ENCODE measurements at places on chromosomes 6 and 20. TPM values are rescaled to one million over a fixed set of nuclear protein-coding genes. Genes with fewer than 3 reads are reported as not detected.

- no peak overlapping the region for H3K27ac ChIP-seq
- no peak overlapping the region for H3K4me3 ChIP-seq
- no peak for DNase-seq
- no peaks in the 10 kb centered on the region for H3K36me3 ChIP-seq
- no peaks in the 10 kb centered on the region for H3K27me3 ChIP-seq
Measured at GRCh38 chr6:170403451-170403850, 96.9 kb downstream of the FAM120B start.

GRCh38 chr6:27866357-27867050, 45.7 kb downstream of the OR2B2 start:
- H3K36me3 ChIP-seq, result no peaks in the 10 kb centered on the region
- no peak for DNase-seq
- H3K27me3 ChIP-seq, result no peaks in the 10 kb centered on the region
- peaks cover 35% of the 10 kb centered on the region for H3K4me1 ChIP-seq

Gene NDRG3
- 9.2 TPM for total RNA-seq

Gene EFCAB8
- not detected for total RNA-seq

- H3K36me3 ChIP-seq, result no peaks in the 10 kb centered on the region
- peak; percentile 82 for DNase-seq
- peaks cover 30% of the 10 kb centered on the region for H3K4me1 ChIP-seq
- peak overlapping the region; percentile 64 for H3K27ac ChIP-seq
- H3K27me3 ChIP-seq, result no peaks in the 10 kb centered on the region
Measured at GRCh38 chr6:39339868-39340550, 17.5 kb upstream of the KCNK16 start.

DNA sequence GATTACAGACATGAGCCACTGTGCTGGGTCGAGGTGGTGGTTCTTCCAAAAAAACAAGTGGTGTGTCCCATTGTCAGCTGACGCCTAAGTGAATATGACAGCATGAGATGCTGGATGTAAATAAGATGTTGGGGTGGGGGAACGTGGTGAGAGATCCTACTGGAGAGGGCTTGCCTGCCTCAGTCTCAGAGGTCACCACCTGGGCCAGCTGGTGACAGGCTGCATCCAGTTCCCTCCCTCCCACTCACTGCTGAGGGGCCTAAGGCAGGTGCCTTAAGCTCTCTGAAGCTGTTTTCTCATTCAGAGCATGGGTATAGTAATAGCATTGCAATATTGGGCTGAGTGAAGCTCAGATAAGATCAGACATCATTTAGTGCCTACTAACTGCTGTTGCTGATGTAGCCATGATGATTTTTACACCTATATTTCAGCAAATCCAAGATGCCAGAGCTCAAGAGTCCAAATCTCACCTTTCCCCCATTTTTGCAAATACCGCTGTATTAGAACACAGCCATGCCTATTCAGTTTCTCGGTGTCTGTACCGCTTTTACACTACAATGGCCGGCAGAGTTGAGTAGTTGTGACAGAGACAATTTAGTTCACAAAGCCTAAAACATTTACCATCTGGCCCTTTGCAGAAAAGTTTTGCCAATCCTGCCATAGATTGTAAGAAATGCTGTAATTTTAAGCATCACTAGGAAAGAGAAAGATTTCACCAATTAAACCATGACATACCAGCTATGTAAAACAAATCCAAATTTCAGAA, 171.3 kb downstream of the ANKRD60 start:
- no peaks in the 10 kb centered on the region for H3K4me1 ChIP-seq
- no peaks in the 10 kb centered on the region for H3K36me3 ChIP-seq
- no peaks in the 10 kb centered on the region for H3K27me3 ChIP-seq
- H3K27ac ChIP-seq, result no peak overlapping the region
- H3K4me3 ChIP-seq, result no peak overlapping the region
- no peak for DNase-seq

- no peak for DNase-seq
- no peaks in the 10 kb centered on the region for H3K36me3 ChIP-seq
- H3K27me3 ChIP-seq, result no peaks in the 10 kb centered on the region
- no peak overlapping the region for H3K27ac ChIP-seq
- no peaks in the 10 kb centered on the region for H3K4me1 ChIP-seq
Measured at GRCh38 chr6:20441921-20442320, 40.2 kb downstream of the E2F3 start.

Gene LZTS3
- total RNA-seq, result 38.4 TPM

Gene SEMG1
- not detected for total RNA-seq

Gene FAM83D
- total RNA-seq, result not detected

GRCh38 chr20:21554376-21554890, 40.6 kb upstream of the NKX2-2 start:
- H3K27me3 ChIP-seq, result no peaks in the 10 kb centered on the region
- H3K36me3 ChIP-seq, result no peaks in the 10 kb centered on the region
- no peak overlapping the region for H3K27ac ChIP-seq
- no peak overlapping the region for H3K4me3 ChIP-seq
- DNase-seq, result no peak

Gene BPIFA1
- total RNA-seq, result not detected

- no peaks in the 10 kb centered on the region for H3K36me3 ChIP-seq
- H3K27me3 ChIP-seq, result no peaks in the 10 kb centered on the region
- H3K27ac ChIP-seq, result peak overlapping the region; percentile 98
- H3K4me1 ChIP-seq, result peaks cover 37% of the 10 kb centered on the region
- DNase-seq, result peak; percentile 61
- H3K4me3 ChIP-seq, result peak overlapping the region; percentile 95
Measured at GRCh38 chr6:34696189-34696738, 303 bp downstream of the ILRUN start.

DNA sequence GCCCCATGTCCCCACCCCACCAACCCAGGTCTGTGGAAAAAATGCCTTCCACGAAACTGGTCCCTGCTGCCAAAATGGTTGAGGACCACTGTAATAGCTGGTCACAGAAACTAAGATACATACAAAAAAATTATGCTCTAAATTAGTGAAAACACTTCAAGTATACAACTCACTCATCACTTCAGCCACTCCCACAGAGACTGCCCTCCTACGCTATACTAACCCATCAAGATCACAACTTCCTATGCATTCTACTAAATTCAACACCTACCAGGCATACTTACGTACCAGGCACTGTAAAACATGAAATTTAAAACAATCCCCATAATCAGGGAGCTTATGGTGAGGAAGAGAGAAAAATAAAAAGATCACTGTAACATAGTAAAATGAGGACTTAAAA, 22.9 kb downstream of the RUNX2 start:
- H3K27ac ChIP-seq, result no peak overlapping the region
- no peak for DNase-seq
- H3K27me3 ChIP-seq, result no peaks in the 10 kb centered on the region
- H3K36me3 ChIP-seq, result no peaks in the 10 kb centered on the region
- no peaks in the 10 kb centered on the region for H3K4me1 ChIP-seq

- no peak overlapping the region for H3K27ac ChIP-seq
- peaks cover 5% of the 10 kb centered on the region for H3K36me3 ChIP-seq
- no peaks in the 10 kb centered on the region for H3K27me3 ChIP-seq
- H3K4me3 ChIP-seq, result no peak overlapping the region
Measured at GRCh38 chr6:124967444-124967843, 5.2 kb downstream of the RNF217 start.

- peaks cover 5% of the 10 kb centered on the region for H3K4me1 ChIP-seq
- no peak overlapping the region for H3K4me3 ChIP-seq
- H3K36me3 ChIP-seq, result no peaks in the 10 kb centered on the region
- H3K27ac ChIP-seq, result no peak overlapping the region
- DNase-seq, result no peak
Measured at GRCh38 chr6:117477988-117478852, 4.3 kb upstream of the DCBLD1 start.

Gene MCM9
- 9.9 TPM for total RNA-seq

GRCh38 chr20:3407040-3407770, at the start of gene DNAAF9:
DNAAF9 (minus strand) TSS chr20:3407669; CDS start chr20:3407557, 112 bp downstream.
- peak; percentile 55 for DNase-seq
- peak within 1 kb of the TSS; percentile 83 for H3K4me3 ChIP-seq
- peak within 1 kb of the TSS; percentile 89 for H3K27ac ChIP-seq
- no peaks in the 10 kb centered on the region for H3K36me3 ChIP-seq

Gene TSHZ2
- total RNA-seq, result 9.6 TPM

DNA sequence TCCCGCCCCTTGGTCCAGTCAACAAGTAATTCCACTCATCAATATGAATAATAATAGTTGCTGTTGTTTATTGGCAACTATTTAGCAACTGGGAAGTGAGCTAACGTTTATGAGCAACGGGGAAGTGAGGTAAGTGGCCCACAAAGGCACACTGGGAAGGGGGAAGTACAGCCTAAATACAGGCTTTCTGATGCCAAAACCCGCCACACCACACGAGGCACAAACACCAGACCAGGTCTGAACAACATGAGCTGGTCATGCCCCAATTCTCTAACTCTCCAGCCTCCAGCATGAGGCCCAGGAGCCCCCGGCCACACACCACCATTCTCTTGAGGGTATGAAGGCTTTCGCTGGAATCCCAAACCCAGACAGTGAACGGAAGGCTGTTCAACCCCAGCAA, 50.8 kb downstream of the PREX1 start:
- no peaks in the 10 kb centered on the region for H3K27me3 ChIP-seq
- no peaks in the 10 kb centered on the region for H3K36me3 ChIP-seq
- DNase-seq, result no peak
- H3K27ac ChIP-seq, result no peak overlapping the region

DNA sequence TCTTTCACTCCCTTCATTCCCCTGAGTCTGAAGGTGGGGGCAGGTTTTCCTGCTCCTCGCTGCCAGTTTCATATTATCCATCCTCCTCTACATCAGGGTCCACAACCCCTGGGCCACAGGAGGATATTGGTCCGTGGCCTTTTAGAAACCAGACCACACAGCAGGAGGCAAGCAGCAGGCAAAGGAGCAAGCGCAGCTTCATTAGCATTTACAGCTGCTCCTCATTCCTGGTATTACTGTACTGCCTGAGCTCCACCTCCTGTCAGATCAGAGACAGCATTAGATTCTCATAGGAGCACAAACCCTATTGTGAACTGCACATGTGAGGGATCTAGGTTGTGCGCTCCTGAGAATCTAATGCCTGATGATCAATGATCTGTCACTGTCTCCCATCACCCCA, 380.3 kb downstream of the ARHGAP18 start:
- H3K27ac ChIP-seq, result no peak overlapping the region
- no peaks in the 10 kb centered on the region for H3K36me3 ChIP-seq
- H3K4me3 ChIP-seq, result no peak overlapping the region
- H3K4me1 ChIP-seq, result no peaks in the 10 kb centered on the region
- H3K27me3 ChIP-seq, result no peaks in the 10 kb centered on the region

DNA sequence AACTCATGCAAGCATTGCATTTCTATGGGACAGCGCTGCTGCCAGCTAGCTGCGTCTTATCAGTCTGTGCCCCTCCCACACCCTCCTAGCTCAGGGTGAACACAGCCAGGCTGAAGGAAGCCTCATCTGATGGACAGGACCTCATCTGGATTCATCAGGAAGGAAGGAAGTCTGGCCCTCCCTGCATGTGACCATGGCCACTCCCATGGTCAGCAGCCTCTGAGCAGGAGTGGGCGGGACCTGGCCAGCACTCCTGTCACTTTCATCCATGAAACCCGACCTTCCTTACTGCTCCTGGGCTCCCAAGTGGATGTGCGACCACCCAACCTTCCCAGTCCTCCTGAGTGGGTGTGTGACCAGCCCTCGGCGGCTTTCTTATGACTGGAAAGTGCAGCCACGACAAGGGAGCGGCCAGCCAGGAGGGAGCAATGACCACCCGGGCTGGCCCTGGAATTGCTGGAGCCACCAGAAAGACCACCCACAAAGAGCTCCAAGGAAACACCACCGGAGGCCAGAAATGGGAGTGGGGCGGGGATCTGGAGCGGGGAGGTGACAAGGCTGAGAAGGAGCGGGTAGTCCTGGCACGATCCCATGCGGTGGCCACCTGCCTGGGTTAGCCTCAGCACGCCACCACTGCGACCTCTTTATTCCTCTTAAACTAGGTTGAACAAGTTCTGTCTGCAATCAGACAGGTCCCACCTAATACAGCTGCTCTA, 241.2 kb downstream of the TTLL2 start:
- H3K4me1 ChIP-seq, result peaks cover 8% of the 10 kb centered on the region
- no peak overlapping the region for H3K4me3 ChIP-seq
- DNase-seq, result no peak
- no peaks in the 10 kb centered on the region for H3K27me3 ChIP-seq
- H3K36me3 ChIP-seq, result no peaks in the 10 kb centered on the region

GRCh38 chr20:54084727-54085388, 14.5 kb upstream of the BCAS1 start:
- H3K27ac ChIP-seq, result no peak overlapping the region
- no peaks in the 10 kb centered on the region for H3K4me1 ChIP-seq
- no peak overlapping the region for H3K4me3 ChIP-seq

DNA sequence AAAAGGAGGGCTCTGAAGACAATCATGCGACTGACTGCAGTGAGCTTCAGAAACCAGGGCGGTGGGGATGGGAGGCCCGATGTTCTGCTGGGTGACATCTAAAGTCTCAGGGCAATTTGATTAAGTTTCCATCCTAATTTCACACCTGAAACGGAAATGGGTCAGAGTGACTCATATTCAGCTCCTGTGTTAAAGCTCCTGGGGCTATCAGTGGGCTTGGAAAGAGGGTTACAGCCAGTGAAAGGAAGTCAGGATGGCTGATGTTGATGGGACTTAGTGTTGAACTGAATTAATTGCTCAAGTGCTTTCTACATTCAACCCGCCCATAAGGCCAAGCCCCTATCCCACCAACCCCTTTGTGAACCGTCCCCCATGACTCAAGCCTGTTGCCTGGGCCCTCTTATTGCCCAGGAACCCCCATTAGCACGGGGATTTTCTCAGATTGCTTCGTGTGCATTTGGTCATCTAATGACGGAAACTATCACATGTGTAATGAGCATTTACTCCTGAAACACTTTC, 47.1 kb upstream of the TBC1D7 start:
- DNase-seq, result no peak
- H3K4me1 ChIP-seq, result peaks cover 12% of the 10 kb centered on the region
- no peaks in the 10 kb centered on the region for H3K36me3 ChIP-seq
- H3K27me3 ChIP-seq, result no peaks in the 10 kb centered on the region

- no peaks in the 10 kb centered on the region for H3K27me3 ChIP-seq
- H3K4me3 ChIP-seq, result no peak overlapping the region
- H3K27ac ChIP-seq, result no peak overlapping the region
- H3K36me3 ChIP-seq, result no peaks in the 10 kb centered on the region
Measured at GRCh38 chr6:42326248-42326647, 108.6 kb upstream of the MRPS10 start.

DNA sequence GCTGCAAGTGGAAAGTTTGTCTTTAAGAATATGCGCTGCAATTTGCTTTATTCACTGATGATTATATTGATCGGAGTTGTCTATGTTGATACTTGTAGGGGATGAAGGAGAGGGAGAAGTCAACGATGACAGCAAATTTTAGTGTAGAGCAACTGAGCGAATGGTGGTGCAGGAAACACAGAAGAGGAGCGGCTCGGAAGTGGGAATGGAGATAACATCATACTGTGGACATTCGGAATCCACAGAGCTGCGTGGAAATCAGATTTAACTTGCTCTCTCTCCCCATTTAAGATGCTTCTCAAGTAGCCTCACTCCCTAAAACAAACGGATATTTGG, 722 bp upstream of the TMEM14B start:
- no peak for DNase-seq
- peaks cover 28% of the 10 kb centered on the region for H3K4me1 ChIP-seq
- H3K36me3 ChIP-seq, result no peaks in the 10 kb centered on the region
- no peaks in the 10 kb centered on the region for H3K27me3 ChIP-seq
- peak overlapping the region; percentile 63 for H3K27ac ChIP-seq
- no peak overlapping the region for H3K4me3 ChIP-seq

Measured in body of pancreas (tissue), 4 donors.